ENCODE measurements at places on chromosomes 12 and 14.

- no peak for DNase-seq
These were observed 86.5 kb upstream of the CEP83 start for GRCh38 chr12:94545935-94546771.

GRCh38 chr12:43912859-43913258 is 77.0 kb downstream of the TMEM117 start:
- no peak for DNase-seq

DNA sequence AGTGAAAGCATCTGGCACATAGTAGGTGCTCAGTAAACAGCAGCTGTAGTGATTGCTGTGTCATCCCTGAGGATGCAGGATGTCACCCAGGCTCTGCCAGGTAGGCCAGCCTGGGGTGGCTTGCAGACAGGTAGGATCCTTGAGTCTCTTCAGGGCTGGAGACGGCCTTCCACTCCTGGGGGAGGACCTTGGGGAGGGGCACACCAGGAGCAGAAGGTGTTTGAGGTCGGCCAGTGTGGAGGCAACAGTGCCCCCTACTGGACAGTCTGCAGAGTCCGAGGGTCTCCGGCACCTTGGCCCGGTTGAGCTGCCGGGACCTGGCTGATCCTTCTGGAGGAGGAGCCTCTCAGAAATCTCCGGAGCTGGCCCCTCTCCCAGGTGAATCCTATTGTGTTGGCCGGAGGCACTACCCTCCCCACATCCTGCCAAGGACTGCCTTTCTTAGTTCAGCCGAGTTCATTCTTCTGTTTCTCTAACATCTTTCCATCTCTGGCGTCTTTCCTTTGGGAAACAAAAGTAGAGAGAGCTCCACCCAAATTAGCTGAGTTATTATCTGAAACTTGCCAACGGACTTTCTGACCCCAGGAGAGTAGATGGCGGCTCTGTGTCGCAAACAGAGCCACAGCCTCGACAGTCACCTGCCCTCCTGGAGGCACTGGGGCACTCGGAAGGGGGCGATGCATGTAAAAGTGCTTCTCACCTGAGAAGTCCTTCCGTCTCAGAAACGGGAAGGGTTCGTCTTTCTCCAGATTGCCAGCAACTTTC is 41.8 kb upstream of the CLMN start:
- no peak for DNase-seq

DNA sequence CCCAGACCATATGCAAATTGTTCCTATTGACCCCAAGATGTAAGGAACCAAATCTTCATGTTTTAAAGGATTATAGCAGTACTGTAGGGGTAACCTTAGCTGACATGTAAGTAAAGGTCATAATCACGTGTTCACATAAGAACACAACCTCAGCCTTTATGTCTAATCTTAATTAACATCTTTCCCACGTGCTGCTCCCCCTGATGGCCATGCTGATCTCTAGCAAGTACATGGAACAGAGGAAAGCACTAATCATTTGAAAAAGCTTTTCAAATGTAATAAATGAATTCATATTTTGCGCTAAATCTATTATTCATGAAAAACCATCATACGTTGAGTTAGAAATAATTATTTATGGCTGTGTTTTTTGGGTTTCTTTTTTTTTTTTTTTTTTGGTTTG is 30.5 kb upstream of the ITPR2 start:
- no peak for DNase-seq

DNA sequence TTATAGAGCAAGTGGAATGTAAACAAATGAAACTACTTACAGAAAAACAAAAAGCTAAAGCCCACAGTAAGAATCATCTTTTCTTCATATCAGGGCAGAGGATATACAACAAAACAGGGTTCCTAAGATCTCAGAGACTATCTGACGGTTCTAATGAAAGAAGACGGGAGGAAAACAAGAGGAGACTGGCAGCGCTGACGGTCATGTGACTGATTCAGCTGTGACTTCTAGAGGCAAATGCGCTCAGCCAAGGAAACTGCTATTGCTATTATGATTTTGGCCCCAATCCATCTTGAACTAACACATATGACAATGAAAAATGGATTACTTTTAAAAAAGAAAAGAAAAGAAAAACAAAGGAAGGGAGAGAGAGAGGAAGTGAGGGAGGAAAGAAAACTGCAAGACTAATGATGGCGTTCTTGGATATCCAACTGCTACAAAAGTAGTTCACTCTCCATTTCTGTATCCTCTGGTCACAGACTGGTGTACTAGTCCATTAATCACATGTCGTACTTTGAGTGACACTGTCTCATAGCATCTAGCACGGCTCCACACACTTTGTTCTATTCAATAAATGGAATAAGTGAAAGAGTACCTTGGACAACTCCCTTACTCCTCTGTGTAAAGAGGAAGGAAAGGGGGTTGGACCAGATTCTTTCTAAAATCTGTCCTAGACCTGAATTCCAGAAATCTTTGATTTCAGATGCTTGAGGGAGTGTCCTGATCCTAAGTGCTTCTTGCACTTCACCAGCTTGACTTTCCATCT is 119.3 kb downstream of the DAD1 start:
- DNase-seq: no peak

DNA sequence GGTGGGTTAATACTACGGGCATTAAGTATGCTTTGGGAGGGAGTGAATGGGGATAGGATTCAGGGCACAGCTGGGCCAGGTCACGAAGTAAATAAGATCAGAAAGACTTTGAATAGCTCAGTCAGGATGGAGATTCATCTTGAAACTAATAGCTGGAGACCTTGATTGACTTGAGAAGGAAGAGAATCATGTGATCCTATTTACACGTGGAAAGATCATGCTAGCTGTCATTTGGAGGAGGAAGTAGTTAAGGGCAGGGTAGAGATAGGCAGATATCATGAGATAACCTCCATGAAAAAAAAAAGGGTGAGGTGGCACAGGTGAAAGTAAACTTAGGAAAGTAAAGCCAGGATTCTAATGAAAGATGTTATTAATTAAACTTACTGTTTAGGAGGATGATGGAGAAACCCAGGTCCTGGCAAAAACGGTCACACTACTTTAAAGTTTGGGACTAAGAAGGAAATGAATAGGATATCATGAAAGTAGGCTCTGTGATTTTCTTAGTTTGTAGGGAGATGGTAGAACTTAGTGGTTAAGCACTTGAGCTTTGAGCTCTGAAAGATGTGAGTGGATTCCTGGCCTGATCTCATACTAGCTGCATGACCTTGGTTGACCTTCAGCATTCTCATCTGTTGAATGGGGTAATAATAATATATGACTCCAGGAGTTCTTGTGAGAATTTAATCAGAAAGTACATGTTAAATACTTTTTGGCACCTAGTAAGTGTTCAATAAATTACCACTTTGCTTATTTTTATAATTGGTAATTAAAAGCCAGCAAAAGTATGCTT is 439.0 kb downstream of the NRXN3 start:
- DNase-seq: no peak

DNA sequence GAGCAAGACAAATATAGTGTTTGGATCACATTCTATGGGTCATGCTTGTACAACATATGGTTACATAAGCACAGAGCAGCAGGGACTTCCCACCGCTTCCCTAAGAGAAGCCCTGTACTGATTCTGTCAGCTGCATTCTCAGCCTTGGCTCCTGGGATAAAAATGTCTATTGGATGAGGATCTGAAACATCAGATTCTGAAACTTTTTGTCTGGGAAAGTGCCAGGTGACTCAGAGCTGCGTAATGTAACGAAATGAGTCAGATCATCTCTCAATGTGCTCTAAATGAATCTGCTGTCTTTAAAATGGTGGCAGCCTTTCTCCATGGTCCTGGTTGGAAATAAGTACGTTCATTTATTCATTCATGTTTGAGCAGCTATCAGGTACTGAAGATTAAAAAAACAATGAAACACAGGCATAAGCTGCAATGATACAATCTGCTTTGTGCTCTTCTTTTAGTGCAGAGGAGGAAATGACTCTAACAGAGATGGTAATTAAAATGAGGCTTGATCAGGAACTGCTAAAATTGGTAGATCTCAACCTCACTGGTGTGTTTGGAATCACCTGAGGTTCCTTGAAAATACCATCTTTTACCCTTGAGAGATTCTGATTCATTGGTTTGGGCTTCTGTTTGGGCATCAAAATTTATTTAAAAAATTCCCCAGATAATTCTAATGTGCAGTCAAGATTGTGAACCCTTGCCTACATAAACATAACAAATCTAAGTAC is 99.1 kb upstream of the NAP1L1 start:
- peak; percentile 94 for DNase-seq

- no peak for DNase-seq
These were observed 14.5 kb downstream of the PLEKHG3 start for GRCh38 chr14:64718762-64719161.

- no peak for DNase-seq
These were observed 223.2 kb downstream of the KTN1 start for GRCh38 chr14:55802986-55803872.

GRCh38 chr12:47364261-47364660 is 284.5 kb upstream of the AMIGO2 start:
- DNase-seq: no peak

- DNase-seq: no peak
These were observed 35.2 kb upstream of the FOXN3 start for GRCh38 chr14:89452281-89452680.

DNA sequence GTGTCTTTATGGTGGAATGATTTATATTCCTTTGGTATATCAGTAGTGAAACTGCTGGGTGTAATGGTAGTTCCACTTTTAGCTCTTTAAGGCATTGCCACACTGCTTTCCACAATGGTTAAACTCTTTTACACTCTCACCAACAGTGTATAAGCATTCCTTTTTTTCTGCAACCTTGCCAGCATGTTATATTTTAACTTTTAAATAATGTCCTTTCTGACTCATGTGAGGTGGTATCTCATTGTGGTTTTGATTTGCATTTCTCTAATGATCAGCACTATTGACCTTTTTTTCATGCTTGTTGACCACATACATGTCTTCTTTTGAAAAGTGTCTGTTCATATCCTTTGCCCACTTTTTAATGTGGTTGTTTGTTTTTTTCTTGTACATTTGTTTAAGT is 142.5 kb downstream of the MSRB3 start:
- no peak for DNase-seq

- no peak for DNase-seq
These were observed 170.2 kb upstream of the HMGA2 start for GRCh38 chr12:65653946-65654629.

DNA sequence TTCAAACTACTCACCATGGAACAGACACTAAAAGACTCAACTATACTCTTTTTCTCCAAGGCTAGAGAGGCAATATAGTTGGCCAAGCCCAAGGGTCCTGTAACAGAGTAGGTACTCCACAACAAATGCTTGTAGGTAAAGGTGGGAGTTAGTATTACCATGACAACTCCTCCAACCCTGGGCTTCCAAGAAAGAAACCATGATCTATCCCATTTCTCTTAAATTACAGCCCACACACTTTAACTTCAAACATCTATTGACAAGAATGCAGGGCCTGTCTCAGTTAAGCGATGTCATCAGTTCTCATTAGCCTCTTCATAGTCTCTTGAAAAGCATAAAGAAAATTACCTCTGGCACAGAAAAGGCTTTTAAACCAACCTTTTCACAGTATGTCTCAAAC is 25.0 kb downstream of the ERH start:
- DNase-seq: no peak

GRCh38 chr12:125122668-125123067 is 57.4 kb downstream of the AACS start:
- no peak for DNase-seq

GRCh38 chr14:36556811-36557433 is 25.5 kb downstream of the NKX2-8 start:
- DNase-seq: no peak

DNA sequence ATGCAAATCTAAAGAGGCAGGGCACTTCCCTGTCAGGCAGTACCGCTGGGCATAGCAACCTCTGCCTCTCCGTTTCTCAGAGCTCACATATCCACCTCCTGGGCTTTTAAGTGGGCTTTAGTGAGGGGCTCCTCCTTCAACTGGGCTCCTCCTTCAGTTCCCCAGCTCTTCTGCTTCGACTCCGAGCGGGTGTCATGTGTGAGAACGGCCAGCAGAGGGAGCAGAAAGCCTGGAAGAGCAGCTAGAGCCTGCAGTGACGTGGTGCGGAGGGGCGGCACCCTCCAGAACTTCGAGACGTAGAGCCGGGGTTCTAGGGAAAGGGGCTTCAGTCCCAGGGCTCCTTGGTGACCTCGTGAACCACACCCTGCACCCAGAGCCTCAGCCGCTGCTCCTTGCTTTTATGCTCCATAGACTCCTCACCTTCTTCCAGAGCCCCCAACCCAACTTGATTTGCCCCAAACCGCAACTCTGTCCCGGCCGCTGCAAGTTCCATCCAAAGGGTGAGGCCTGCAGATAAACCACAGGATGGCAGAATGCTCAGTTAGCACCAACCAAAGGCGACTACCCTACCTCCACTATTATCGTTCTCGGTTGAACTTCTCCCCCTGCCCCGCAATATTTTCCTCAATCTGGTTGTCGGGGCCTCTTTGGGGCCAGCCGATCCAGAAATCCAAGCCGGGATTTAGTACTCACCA is 383 bp upstream of the GLI1 start:
- DNase-seq: peak; percentile 92

GRCh38 chr12:58529114-58529665 is 391.1 kb downstream of the LRIG3 start:
- no peak for DNase-seq

GRCh38 chr14:58659846-58660245 is 22.1 kb downstream of the DACT1 start:
- no peak for DNase-seq

- no peak for DNase-seq
These were observed 284.0 kb downstream of the ATP23 start for GRCh38 chr12:58225203-58225877.

DNA sequence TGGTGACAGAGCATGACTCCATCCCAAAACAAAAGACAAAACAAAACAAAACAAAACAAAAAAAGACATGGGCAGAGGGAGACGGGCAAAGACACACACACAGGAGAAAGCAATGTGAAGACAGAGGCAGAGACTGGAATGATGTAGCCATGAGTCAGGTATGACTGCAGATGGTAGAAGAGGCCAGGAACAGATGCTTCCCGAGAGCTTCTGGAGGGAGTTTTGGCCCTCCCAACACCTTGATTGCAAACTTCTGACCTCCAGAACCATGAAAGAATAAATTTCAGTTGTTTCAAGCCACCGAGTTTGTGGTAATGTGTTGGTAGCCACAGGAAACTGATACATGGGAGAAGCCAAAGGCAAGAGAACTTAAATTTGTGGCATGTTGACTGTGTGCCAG is 27.1 kb downstream of the VWF start:
- DNase-seq: no peak

All from amniotic stem cell (primary cell).